Daoy (cell line): ENCODE measurements at places on chromosomes 1 and 21. TPM values are rescaled to one million over a fixed set of nuclear protein-coding genes. Genes with fewer than 3 reads are reported as not detected.

The GPATCH2 gene
- total RNA-seq: 12.3 and 17.2 TPM in 2 replicates

The ZRANB2 gene
- 30.5 and 31.7 TPM in 2 replicates for total RNA-seq

The TNFRSF9 gene
- 42.9 and 46.9 TPM in 2 replicates for total RNA-seq

GRCh38 chr1:240500647-240501046 is 111.3 kb downstream of the GREM2 start:
- DNase-seq: no peak

- no peak for DNase-seq
These were observed 3.3 kb upstream of the AGT start for GRCh38 chr1:230717251-230717650.

GRCh38 chr1:55931081-55931940 is 648.1 kb downstream of the PLPP3 start:
- DNase-seq: no peak

DNA sequence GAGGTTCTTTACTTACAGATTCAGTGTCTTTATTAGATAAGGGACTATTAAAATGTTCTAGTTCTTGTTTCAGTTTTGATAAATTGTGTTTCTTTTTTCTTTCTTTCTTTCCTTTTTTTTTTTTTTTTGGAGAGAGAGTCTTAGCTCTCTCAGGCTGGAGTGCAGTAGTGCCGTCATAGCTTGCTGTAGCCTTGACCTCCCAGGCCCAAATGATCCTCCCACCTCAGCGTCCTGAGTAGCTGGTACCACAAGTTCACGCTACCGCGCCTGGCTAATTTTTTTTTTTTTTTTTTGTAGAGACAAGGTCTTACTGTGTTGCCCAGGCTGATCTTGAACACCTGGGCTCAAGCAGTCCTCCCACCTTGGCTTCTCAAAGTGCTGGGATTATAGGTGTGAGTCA is 76.6 kb downstream of the TMEM200B start:
- DNase-seq: no peak

The ADGRL4 gene
- total RNA-seq: 0.11 and 0.33 TPM in 2 replicates

DNA sequence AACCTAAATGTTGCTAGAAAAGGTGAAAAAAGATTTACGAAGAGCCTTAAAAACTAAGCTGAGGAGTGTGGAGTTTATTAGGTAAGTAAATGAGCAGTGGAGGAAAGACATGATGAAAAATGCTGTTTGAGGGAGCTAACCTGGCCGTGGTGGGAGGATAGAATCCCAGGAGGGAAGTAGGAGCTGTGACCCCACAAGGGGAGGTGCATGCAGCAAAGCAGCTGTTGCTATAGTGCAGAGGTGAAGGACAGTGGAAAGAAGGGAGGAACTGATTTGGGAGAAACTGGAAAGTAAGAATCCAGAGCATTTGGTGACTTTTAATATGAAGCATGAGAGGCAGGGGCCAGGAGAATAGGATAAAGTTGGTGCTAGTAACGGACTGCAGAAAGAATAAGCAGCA is 271.7 kb upstream of the ADGRL2 start:
- no peak for DNase-seq

The IFI44L gene
- total RNA-seq: 1.5 and 4.5 TPM in 2 replicates

DNA sequence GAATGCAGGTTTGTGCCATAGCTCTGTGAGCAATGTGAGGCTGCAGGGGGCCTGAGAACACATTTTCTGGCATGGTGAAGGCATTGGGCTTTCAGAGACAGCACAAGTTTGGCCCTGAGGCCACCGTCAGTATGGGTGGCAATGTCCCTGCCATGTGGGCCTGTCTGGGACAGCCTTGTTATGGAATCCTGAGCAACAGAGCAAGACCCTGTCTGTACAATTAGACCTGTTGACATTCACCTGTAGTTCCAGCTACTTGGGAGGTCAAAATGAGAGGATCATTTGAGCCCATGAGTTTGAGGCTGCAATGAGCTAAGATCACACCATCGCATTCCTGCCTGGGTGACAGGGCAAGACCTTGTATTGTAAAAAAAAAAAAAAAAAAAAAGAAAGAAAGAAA is 35.6 kb downstream of the PRDM15 start:
- DNase-seq: no peak

- no peak for DNase-seq
These were observed 112.8 kb downstream of the KCND3 start for GRCh38 chr1:111876631-111877030.

DNA sequence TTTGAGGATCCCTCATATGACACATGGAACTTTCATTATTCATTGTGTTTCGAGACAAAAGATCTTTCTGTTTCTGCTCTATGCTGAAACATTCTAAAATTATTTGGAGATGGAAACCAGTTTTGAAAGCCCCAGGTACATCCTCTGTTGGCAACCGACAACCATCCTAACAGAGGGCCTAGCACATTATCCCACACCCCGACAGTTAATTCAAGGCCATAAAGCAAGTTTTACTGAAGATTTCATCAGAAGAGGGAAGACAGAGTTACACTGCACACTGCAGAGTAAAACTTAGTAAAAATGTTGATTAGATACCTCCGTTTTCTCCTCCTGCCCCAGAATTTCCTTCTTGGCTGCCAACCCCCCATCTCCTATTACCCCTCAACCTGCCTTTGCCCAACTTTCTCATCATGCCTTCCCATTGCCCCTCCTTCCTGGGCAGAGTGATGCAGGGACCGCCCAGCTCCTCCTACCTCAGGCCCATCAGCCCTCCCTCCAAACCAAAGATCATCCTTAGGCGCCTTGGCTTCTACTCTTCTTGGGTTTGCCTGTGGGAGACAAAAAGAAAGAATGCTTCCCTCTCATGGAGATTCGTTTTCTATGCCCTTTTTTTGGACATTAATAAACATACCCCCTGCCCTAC is 52.9 kb upstream of the CITED4 start:
- DNase-seq: no peak

The E2F2 gene
- total RNA-seq: 9.9 and 37.1 TPM in 2 replicates

The OR2L8 gene
- not detected in 2 replicates for total RNA-seq

The FMOD gene
- total RNA-seq: 0.03 and 0.69 TPM in 2 replicates

The PPIAL4G gene
- not detected in 2 replicates for total RNA-seq

- DNase-seq: no peak
These were observed 187.5 kb downstream of the LMX1A start for GRCh38 chr1:165169028-165169427.

The GNAT2 gene
- 0.11 and 4.8 TPM in 2 replicates for total RNA-seq

DNA sequence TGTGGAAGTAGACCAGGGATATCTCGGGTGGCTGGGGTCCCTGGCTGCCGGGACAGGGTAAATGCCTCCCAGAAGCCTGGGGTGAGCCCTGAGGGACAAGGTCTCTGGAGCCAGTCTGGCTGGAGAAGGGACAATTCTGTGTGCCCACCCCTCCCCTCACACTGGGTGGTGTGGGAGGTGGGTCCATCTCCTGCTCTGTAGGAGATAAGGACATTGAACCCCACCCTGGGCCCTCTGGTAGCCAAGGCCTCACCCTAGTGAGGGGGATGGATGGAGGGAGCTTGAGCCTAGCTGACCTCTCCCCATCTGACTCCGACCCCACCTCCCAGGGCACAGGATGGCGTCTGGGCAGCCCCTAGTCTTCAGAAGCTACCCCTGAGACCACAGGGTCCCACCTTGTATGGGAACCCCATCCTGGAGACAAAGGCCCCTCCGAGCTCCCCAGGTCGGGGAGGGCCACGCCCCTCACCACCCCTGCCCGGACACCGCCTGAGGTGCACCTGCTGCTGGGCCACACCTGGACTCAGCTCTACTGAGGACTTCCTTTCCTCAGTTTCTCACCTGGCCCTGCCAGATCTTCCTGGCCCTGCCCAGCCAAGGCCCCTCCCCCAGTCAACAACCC is 4.3 kb downstream of the AGRN start:
- DNase-seq: no peak

DNA sequence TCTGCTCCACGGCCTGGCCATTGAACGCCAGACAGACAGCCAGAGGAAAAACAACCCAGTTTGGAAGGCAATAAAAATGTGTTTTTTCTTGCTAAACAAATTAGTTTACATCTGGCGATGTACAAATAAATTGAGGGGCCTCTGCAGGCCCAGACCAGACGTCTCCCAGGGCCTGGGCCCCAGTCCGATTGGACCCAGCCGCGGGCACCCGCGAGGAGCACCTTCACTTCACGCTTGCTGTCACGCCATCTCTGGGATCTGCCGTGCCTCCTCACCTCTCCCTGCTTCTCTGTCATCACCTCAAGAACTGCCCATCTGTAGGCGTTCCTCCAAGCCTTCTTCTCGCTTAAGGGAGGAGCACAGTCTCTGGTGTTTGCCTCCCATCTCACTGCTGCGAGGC is 61.5 kb downstream of the GLIS1 start:
- DNase-seq: no peak

DNA sequence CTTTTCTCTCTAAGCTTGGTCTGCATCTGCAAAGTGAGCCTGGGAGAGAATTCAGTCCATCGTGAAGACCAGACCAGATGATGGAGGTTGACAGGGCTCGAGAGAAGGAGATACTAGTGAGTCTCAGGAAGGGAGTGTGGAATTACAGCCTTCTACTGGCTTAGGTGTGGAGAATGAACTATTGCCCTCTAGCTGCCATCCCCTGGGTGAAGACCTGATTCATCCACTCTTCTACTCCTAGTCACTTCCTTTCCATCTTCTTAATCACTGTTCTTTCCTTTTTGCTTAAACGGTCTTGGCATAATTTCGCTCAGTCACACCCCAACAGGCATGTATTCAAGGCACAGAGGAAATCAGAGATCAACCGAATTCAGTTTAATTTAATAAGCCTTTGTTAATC is 34.0 kb upstream of the HSD17B7 start:
- peak; percentile 46 for DNase-seq

The OR2L2 gene
- 0.06 TPM in 1 of 2 replicates, not detected in the other for total RNA-seq

- no peak for DNase-seq
These were observed 413.9 kb upstream of the LYPLAL1 start for GRCh38 chr1:218759795-218760194.

GRCh38 chr1:118479351-118479750 is 294.3 kb upstream of the SPAG17 start:
- DNase-seq: no peak

GRCh38 chr1:43367026-43367903 is 546 bp downstream of the ELOVL1 start:
- no peak for DNase-seq

DNA sequence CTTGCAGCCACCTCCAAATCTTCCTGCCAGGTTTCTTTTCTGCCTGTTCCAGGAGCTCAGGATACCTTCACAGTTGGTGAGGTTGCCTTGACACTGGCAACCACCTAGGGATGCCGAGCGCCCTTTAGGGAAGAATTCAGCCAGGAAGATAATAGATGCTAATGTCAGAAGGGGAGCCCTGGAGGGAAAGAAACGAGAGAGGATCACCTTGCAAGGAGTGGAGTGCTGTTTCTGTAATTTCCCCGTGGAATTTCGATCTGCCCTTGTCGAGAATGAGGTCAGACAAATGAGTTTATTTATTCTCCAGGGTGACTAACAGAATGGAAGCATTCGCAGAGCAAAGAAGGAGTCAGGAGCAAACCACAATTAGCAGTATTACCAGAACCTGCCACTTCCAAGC is 315.8 kb upstream of the KAZN start:
- peak; percentile 70 for DNase-seq

DNA sequence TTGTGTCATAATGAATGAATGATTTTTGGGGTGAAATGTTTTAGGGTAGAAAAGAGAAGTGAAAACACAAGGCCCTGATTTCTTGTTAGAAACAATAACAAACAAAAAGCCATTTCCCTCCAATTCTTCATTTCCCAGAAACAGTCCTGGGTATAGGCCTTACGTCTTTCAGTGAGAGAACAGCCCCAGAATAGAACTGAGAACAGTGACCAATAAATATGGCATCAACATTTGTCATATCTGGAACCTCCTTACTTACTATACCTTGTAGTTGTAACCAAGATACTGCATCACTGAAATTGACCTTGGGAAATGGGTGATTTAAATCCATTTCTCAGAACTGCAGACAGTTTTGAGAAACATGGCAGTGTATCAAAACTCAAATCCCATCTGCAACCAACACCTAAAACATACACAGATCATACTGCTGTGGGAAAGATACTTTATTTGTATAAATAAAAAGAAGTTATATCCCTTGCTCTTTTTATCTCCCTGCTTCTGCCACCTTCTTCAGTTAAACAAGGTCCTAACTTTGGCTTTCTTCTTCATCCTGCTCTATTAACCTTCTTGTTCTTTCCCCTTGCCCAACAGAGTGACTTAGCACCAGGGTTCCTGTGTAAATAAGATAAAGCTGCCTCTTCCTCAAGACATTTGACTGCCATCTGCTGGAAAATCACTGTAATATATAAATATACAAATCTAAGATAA is 19.5 kb downstream of the XKR8 start:
- DNase-seq: peak; percentile 31

GRCh38 chr1:110011527-110012041 is 22.8 kb upstream of the STRIP1 start:
- DNase-seq: peak; percentile 41

- DNase-seq: no peak
These were observed 25.5 kb downstream of the ODF2L start for GRCh38 chr1:86370601-86371022.

GRCh38 chr21:26923986-26924385 is 42.9 kb downstream of the ADAMTS5 start:
- DNase-seq: no peak

The TGFBR3 gene
- total RNA-seq: 1.6 and 20.5 TPM in 2 replicates

- DNase-seq: no peak
These were observed 81.1 kb upstream of the CNTN2 start for GRCh38 chr1:204961765-204962419.

GRCh38 chr1:230749635-230750034 is 2.4 kb downstream of the CAPN9 start:
- no peak for DNase-seq

DNA sequence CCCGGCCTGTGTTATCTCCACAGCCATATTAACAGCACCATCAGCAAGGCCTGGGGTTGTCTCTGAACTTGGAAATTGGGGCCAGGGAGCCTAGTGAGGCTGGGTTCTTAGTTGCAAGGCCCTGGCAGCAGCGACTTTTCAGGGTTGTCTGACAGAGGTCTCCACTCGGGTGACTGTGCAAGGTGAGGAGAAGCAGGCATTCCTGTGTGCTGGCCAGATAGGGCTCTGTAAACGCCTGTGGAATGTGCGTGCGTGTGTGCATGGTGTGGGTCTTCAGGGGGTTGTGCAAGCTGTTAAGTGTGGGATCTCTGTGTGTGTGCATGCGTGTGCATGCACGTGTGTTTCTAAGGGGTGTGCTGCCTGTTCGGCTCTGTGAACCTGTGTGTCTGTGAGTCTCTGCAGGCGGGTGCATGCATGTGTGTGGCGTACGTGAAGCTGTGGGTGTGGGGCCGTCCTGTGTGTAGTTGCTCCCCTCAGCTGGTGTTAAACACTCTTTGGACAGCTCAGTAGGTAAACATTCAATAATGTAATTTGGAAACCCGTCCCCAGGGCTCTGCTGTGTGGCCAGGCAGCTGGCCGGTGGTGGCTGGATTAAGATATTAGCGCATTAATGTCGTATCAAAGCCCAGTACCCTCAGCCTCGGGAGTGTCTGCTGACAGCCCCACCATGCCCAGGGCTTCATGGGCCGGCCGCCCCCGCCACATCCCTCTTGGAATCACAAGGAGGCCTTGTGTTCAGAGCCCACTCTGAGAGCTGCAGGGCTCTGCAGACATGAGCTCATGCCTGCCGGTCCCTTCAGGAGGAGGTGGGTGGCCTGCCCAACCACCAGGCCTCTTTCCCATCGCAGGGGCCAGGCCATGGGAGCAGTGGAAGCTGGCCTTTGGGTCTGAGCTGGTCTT is 189.9 kb downstream of the FOXD2 start:
- no peak for DNase-seq
